ENCODE measurements at places on chromosomes 1 and 21. TPM values are rescaled to one million over a fixed set of nuclear protein-coding genes. Genes with fewer than 3 reads are reported as not detected.

The SLC35E2B gene
- total RNA-seq, result 45.7 TPM

The RBM11 gene
- total RNA-seq, result 2.0 TPM

The C21orf91 gene
- 24.1 TPM for total RNA-seq

The MASP2 gene
- not detected for total RNA-seq

The LMNA gene
- 437 TPM for total RNA-seq

The TMEM81 gene
- 3.6 TPM for total RNA-seq

The LCE2C gene
- not detected for total RNA-seq

The RNU1-4 gene
- total RNA-seq, result 3,444 TPM

The NPHS2 gene
- total RNA-seq, result not detected

The GBP7 gene
- total RNA-seq, result 0.09 TPM

The RRAGC gene
- 40.0 TPM for total RNA-seq

The EPB41 gene
- 51.2 TPM for total RNA-seq

The FAM167B gene
- 15.2 TPM for total RNA-seq

- no peak for DNase-seq
- no peak overlapping the region for H3K4me3 ChIP-seq
- H3K27ac ChIP-seq, result no peak overlapping the region
- no peaks in the 10 kb centered on the region for H3K4me1 ChIP-seq
- H3K36me3 ChIP-seq, result no peaks in the 10 kb centered on the region
These were observed 78.7 kb downstream of the PAPPA2 start for GRCh38 chr1:176541663-176542062.

DNA sequence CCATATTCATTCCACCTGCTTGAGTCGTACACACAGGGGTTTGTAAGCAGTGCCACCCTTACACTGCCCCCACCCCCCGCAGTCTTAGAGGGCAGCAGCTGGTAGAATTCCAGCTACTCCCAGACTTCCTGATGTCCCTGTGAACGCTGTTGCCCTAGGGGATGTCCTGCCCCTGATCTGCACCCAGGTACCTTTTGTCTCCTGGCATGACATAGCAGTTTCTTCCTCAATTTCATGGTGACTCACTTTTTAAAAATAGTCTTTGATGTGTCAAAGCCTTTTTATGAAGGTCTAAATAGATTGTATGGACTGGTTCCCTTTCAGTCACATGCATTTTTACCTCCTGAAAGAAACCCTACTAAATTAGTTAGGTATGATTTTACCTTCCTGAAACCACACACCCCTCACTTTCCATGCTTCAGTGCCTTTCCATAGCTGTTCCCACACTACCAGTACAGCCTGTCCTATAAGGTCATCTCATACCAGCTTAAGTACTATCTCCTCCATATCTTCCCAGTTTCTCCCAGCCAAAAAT is 76.4 kb downstream of the ST3GAL3 start:
- H3K27me3 ChIP-seq, result no peaks in the 10 kb centered on the region
- no peak overlapping the region for H3K27ac ChIP-seq
- no peak overlapping the region for H3K4me3 ChIP-seq
- no peaks in the 10 kb centered on the region for H3K36me3 ChIP-seq

DNA sequence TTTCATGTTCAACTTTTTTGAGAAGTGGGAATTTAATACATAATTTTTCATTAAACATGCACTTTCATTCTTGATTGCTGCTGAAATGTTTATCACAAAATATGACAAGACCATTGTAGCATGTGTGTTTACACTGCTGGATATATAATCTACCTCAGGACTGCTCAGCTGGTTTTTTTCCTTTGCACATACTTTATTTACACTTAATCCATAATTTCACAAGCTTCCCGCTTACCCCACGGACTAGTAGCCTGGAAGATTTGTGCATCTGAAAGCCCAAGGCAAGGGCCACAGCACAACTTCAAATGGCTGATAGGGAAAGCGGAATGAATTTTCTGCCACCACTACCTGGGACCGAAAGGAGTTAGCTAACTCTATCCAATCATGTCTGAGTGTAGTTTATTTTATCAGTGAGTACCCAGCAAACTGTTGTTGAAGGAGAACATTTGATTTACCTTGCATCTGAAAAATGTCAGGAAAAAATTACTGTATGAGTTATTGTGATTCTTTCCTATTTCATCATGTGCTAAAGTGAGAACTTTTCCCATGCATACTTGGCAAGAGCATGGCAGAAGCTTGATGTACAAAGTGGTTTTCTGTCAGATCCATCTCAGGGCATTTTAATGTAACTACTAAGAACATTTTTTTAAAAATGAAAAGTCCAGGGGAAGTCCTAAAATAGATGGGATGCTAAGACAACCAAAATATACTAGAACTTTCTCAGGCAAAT is 558.2 kb upstream of the USP24 start:
- peak; percentile 87 for DNase-seq
- no peaks in the 10 kb centered on the region for H3K27me3 ChIP-seq
- H3K36me3 ChIP-seq, result no peaks in the 10 kb centered on the region
- no peaks in the 10 kb centered on the region for H3K4me1 ChIP-seq

- H3K27ac ChIP-seq, result no peak overlapping the region
- DNase-seq, result no peak
- H3K27me3 ChIP-seq, result no peaks in the 10 kb centered on the region
- no peaks in the 10 kb centered on the region for H3K36me3 ChIP-seq
- no peak overlapping the region for H3K4me3 ChIP-seq
These were observed 1756.5 kb downstream of the NCAM2 start for GRCh38 chr21:22754746-22755145.

- no peak overlapping the region for H3K27ac ChIP-seq
- H3K27me3 ChIP-seq, result no peaks in the 10 kb centered on the region
- no peak overlapping the region for H3K4me3 ChIP-seq
These were observed 193.0 kb downstream of the URB2 start for GRCh38 chr1:229819091-229819490.

GRCh38 chr1:11998636-11999035 is 18.4 kb downstream of the MFN2 start:
- no peak overlapping the region for H3K27ac ChIP-seq
- H3K4me1 ChIP-seq, result no peaks in the 10 kb centered on the region
- no peak for DNase-seq

DNA sequence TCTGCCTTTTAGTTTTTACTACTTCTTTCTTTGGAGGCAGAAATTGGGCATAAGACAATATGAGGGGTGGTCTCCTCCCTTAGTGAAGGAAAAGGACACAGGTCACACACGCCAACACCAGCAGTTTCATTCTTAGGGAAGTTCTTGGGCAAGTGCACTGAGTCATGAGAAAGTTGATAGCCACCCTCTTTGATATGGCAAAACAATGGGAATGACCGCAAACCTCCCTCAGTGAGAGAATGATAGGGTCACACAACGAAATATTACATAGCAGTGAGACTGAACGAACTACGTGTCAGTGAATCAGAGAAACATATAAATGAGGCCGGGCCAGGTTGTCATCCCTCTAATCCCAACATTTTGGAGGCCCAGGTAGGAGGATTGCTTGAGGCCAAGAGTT is 20.0 kb downstream of the IL6R start:
- H3K27me3 ChIP-seq, result no peaks in the 10 kb centered on the region
- DNase-seq, result no peak
- H3K4me3 ChIP-seq, result no peak overlapping the region
- no peak overlapping the region for H3K27ac ChIP-seq

DNA sequence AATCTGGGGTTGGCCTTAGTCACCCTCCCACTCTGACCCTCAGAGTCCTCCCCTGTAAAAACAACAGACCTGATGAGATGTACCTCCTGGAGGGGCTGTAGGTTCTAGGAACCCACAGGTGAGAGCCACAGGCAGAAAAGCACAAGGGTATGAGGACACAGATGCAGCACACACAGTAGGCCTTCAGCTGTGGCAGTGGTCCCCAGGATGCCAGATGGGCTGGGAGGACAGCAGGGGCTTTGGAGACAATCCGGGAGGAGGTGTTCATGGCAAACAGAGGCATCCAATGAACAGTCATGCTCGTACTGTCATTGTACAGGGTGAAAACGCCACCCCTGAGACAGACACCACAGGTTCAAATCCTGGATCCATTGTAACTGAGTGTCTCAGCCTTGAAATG is 463.1 kb downstream of the MATN1 start:
- DNase-seq, result no peak
- H3K27ac ChIP-seq, result no peak overlapping the region
- no peaks in the 10 kb centered on the region for H3K36me3 ChIP-seq
- no peak overlapping the region for H3K4me3 ChIP-seq

GRCh38 chr1:206739411-206740076 is 31.0 kb upstream of the IL19 start:
- H3K27ac ChIP-seq, result peak overlapping the region; percentile 33
- no peaks in the 10 kb centered on the region for H3K27me3 ChIP-seq
- no peak overlapping the region for H3K4me3 ChIP-seq
- no peak for DNase-seq

- H3K4me1 ChIP-seq, result peaks cover 40% of the 10 kb centered on the region
- H3K27ac ChIP-seq, result peak overlapping the region; percentile 93
These were observed 3.1 kb upstream of the NCF2 start for GRCh38 chr1:183593356-183593755.

GRCh38 chr1:109750241-109750882 is 9.5 kb upstream of the GSTM3 start:
- H3K4me1 ChIP-seq, result no peaks in the 10 kb centered on the region
- H3K27ac ChIP-seq, result no peak overlapping the region
- DNase-seq, result no peak
- no peak overlapping the region for H3K4me3 ChIP-seq
- no peaks in the 10 kb centered on the region for H3K27me3 ChIP-seq

DNA sequence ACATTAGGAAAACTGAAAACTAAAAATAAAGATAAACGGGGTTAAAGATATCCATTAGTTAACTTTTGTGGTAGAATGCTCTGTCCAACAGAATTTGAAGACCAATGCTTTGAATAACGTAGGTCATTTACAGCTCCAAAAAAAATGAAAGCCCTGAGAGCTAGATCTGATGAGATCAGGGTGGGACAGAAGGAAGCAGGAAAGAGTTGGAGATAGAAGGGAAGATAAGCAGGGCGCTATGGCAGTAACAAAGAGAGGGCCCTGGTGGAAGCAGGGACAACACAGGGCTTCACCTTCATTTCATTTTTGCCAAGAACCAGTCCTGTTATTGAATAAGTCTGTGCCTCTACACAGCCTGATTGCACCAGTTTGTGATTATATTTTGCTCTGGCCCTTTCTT is 51.0 kb upstream of the RGS8 start:
- no peak overlapping the region for H3K4me3 ChIP-seq
- no peaks in the 10 kb centered on the region for H3K4me1 ChIP-seq
- H3K36me3 ChIP-seq, result no peaks in the 10 kb centered on the region
- no peaks in the 10 kb centered on the region for H3K27me3 ChIP-seq

DNA sequence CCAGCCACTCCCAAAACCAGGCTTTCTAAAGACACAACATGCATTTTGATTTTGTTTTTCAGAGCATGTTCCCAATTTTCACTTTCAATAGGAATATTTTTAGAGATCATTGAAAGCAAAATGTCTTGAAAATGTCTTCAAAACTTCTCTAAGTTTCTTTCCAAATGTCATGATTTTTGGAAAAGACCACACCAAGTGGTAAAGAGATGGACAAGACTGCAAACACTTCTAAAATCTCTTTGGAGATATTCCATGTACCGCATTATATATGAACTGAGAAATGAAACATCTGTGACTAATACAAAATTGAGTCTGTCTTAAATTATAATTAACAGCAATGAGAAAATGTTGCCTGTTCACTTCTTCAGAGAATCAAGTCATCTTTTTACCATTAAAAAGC is 418.0 kb upstream of the PKN2 start:
- no peaks in the 10 kb centered on the region for H3K4me1 ChIP-seq
- H3K4me3 ChIP-seq, result no peak overlapping the region
- no peak overlapping the region for H3K27ac ChIP-seq
- DNase-seq, result no peak
- H3K27me3 ChIP-seq, result no peaks in the 10 kb centered on the region
- H3K36me3 ChIP-seq, result no peaks in the 10 kb centered on the region

DNA sequence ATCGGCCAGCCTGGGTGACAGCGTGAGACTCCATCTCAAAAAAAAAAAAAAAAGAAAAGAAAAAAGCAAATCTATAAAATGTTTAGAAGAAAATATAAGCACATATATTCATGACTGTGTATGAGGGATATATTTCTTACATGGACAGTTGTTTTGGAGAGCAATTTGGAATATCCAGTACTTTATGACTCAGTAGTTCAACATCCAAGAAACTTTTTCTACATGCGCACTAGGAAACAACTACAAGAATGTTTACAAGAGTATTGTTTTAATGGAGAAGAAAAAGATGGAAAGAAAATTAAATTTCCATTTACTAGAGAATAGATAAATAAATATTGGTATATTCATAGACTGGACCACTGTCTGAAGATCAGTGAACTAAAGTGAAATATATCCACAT is 77.5 kb downstream of the MAST2 start:
- H3K4me1 ChIP-seq, result no peaks in the 10 kb centered on the region
- H3K36me3 ChIP-seq, result no peaks in the 10 kb centered on the region
- DNase-seq, result no peak
- no peak overlapping the region for H3K4me3 ChIP-seq
- no peaks in the 10 kb centered on the region for H3K27me3 ChIP-seq
- H3K27ac ChIP-seq, result no peak overlapping the region

- H3K27me3 ChIP-seq, result no peaks in the 10 kb centered on the region
- H3K4me1 ChIP-seq, result no peaks in the 10 kb centered on the region
These were observed 12.6 kb downstream of the SUCO start for GRCh38 chr1:172545396-172546004.

- no peaks in the 10 kb centered on the region for H3K27me3 ChIP-seq
- H3K27ac ChIP-seq, result no peak overlapping the region
- no peaks in the 10 kb centered on the region for H3K36me3 ChIP-seq
- H3K4me3 ChIP-seq, result no peak overlapping the region
- no peaks in the 10 kb centered on the region for H3K4me1 ChIP-seq
- no peak for DNase-seq
These were observed 50.3 kb downstream of the MYSM1 start for GRCh38 chr1:58649555-58649954.

DNA sequence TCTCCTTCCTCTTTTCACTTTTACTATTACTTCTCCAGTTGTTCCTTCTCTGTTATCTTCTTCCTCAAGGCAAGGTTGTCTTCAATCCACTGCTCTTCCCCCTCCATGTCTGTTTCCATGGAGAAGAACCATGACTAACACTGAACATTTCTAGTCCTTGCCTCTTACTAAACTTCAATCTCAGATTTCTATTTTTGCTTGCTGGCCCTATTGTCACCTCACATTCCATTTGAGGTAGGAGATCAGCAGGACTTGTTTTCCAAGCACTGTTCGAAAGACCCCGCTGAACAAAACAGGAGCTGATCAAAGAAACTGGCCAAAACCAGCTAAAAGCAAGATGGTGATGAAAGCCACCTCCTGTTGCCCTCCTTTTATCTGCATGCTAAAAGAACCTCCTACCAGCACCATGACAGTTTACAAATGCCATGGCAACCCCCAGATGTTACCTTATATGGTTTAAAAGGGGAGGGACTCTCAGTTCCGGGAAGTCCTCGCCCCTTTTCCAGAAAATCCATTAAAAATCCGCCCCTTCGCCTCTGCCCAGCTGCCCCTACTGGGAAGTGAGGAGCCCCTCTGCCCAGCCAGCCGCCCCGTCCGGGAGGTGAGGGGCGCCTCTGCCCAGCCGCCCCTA is 22.6 kb downstream of the GON4L start:
- DNase-seq, result no peak
- no peaks in the 10 kb centered on the region for H3K27me3 ChIP-seq
- H3K27ac ChIP-seq, result no peak overlapping the region
- H3K4me1 ChIP-seq, result no peaks in the 10 kb centered on the region
- no peak overlapping the region for H3K4me3 ChIP-seq
- no peaks in the 10 kb centered on the region for H3K36me3 ChIP-seq
